HCEC 1CT (cell line): ENCODE measurements at places on chromosomes 11 and 22.

DNA sequence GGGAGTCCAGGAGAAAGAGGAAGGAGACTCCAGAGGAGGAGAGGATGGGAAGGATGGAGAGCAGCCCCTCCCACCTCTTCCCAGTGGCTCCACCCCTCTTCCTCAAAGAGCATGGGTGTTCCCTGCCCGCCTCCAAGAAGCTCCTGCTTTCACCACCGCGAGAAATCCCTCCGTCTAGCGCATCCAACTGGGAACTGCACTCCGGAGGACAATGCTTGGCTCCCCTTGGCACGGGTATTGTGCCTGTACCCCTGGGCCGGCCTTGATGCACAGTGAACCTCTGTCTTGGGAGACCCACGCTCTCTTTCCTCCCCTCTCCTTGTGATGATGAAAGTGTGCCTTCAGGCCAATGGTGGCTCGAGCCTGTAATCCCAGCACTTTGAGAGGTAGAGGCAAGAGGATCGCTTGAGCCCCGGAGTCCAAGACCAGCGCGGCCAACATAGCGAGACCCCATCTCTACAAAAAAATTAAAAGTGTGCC lies 14.9 kb upstream of the ADA2 start:
- DNase-seq: no peak

DNA sequence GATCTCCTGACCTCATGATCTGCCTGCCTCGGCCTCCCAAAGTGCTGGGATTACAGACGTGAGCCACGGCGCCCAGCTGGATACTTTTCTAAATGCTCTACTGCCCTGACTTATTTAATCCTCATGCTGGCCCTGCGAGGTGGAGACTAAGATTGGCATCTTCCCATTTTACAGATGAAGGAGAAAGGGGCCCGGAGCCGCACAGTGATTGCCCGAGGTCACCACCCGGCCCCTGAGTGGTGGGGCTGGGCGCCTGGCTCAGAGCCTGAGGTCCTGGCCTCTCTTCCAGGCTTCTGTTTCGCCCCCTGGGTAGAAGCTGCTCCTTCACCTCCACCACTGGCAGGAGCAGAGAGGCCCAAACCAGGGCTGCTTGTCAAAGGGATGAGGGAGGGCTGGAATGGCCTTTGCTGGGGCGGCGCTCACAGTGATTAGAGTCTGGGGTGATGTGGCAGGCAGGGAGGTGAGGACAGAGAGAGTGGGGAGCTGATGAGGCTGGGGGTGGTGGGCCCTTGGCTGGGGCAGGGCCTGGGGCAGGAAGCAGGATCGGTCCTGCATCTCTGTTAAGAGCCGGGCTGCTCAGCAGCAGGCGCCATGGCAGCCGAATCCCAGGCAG lies 15.4 kb upstream of the MPPED1 start:
- DNase-seq: no peak

- DNase-seq: no peak
Observed at GRCh38 chr11:13114566-13115379, 105.7 kb downstream of the RASSF10 start.

GRCh38 chr22:48640890-48641841 lies 1186.5 kb downstream of the BRD1 start:
- no peak for DNase-seq

DNA sequence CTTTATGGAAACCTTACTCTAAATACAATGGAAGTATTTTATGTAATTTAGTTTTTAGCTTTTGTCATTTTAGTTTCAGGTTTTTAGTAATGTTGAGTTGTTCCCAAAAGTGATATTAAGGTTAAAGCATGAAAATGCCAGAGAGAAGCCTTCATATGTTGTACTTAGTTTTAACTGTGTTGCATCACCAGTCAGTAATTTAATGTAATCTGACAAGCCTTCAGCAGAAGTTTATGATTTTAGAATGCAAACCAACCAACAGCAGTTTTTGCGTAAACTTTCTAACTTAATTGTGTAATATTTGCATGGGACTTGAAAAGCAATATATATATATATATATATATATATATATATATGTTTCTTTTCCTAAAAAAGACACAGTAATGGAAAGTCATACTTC lies 110.6 kb downstream of the MSANTD4 start:
- DNase-seq: peak; percentile 40

DNA sequence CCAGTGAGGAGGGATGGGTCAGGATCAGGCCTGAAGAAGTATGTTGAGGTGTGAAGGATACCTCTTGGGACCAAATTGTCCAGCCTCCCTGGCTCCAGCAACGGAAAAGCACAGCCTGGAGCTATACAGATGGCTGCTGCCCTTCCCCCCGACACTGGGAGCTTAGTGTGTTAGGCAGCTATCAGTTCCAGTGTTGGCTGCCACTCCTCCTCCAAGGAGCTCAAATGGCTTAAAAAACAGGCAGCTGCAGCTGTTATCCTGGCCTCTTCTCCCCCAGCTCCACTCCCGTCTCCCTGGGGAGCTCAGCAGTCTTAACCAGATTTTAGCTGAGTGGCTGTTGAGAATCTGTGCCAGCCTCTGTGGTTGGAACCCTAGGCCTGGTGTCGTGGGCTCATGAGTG lies 225.0 kb downstream of the JRKL start:
- DNase-seq: no peak

GRCh38 chr11:27317751-27318150 lies 45.3 kb downstream of the CCDC34 start:
- peak; percentile 66 for DNase-seq

- peak; percentile 63 for DNase-seq
Observed at GRCh38 chr11:60844045-60844869, 2.3 kb downstream of the CCDC86 start.

DNA sequence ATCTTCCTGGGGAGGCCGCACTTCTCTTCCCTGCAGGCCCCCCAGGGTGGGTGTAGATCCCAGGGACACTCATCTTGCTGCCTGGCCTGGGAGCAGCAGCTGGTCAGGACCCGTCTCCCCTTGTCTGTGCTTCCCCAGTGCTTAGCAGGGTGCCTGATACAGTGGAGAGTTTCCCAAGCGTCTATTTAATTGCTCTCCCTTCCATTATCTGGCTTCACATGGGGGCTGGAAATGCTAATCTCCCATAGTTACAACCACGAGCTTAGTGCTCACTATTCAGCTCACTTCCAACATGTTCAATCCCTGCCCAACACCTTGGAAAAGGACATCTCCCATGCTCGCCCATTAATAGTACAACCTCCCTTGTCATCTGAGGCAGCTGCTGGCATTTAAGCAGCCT lies 100.5 kb downstream of the DSCAML1 start:
- DNase-seq: no peak

DNA sequence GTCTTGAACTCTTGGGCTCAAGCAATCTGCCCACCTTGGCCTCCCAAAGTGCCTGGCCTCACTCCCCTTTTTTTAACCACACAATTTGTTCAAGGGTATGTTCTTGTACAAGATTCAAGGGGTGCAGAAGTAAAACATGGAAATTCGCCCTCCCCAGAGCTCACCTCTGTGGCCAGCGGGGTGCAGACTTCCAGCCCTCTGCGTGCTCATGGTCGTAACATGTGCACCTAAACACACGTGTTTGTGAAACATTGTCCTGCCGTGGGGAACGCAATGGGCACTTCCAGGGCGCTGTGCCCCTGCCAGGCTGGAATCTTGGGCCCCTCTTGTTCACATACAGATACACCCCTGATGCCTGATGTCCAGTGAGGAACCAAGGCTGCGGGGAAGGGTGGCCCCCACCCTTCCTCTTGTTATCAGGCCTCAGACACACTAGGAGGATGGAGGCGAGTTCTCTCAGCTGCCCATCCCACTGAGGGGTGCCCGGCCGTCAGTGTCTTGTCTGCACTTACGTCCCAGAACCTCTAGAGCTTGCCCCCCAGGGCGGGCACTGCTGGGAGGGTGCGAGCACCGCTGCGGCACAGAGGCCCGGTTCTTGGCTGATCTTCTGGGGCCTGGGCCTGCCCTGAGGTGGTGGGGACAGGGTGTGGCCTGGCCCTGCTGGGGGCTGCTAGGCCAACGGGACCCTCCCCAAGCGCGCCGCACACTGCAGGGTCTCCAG lies 4.1 kb upstream of the EPS8L2 start:
- DNase-seq: no peak

GRCh38 chr22:45240104-45240809 lies 437 bp downstream of the KIAA0930 start:
- no peak for DNase-seq

GRCh38 chr11:40987776-40988435 lies 471.5 kb downstream of the LRRC4C start:
- no peak for DNase-seq

GRCh38 chr11:60155931-60156330 lies 27.0 kb downstream of the MS4A6A start:
- no peak for DNase-seq

- DNase-seq: no peak
Observed at GRCh38 chr22:50169181-50169759, 1.3 kb upstream of the PANX2 start.

GRCh38 chr11:2393111-2393868 lies 7.3 kb upstream of the TSSC4 start:
- no peak for DNase-seq

GRCh38 chr22:50115693-50116092 lies 25.9 kb downstream of the MOV10L1 start:
- no peak for DNase-seq

- no peak for DNase-seq
Observed at GRCh38 chr22:49357661-49358440, 469.8 kb downstream of the BRD1 start.

GRCh38 chr11:85603220-85603619 lies 23.9 kb downstream of the DLG2 start:
- no peak for DNase-seq

DNA sequence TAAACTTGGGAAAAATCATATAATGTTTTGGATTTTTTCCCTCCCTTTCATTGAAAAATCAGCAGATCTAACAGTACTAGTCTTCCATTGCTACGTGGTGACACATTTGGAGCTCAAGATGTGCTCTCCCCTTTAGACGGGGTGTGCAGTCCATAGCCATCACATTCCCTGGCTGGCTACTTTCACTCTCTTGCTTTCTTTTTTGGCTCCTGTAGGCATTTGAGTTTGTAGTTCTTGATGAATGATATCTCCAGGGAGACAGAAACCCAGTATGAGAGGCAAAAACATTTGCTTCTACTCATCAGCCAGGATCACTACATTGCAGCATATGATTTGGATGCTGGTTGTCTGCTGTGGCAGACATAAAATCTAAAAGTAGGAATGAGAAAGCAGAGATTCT lies 12.1 kb downstream of the CCDC81 start:
- no peak for DNase-seq

DNA sequence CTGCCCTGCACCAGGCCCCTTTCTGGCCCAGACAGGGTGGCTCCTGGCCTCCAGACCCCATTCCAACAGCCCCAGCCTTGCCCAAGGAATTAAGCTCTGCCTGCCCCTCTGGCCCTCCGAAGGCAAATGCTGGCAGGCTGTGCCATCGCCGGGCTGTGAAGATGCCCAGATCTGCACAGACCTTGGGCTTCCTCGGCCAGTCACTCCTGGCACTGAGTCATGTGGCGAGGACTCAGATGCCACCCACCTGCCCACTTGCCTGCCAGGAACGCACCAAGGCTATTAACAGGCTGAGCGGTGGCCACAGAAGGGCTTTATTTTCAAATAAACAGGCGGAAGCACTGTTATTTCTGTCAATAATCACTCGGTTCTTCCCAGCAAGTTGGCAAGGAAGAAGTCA lies 50.3 kb upstream of the TTLL12 start:
- DNase-seq: no peak

- no peak for DNase-seq
Observed at GRCh38 chr11:30174265-30175020, 56.4 kb upstream of the FSHB start.

DNA sequence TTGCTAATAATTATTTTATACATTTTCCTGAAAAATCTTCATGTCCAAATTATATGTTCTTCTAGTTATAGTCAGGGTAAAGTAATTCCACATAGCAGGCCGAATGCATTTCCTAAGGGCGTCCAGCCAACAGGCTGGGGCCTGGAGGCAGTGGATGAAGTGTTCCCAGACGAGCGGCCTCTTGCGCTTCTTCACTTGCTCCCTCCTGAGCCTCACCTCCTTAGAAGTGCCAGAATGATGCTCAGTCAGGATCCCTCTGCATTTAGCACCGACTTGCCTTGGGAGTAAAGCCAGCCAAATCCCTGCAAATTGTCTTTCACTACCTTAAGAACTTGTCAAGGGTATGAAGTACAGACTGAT lies 1.5 kb downstream of the OLFML1 start:
- DNase-seq: no peak

- no peak for DNase-seq
Observed at GRCh38 chr11:62854013-62854824, 14.8 kb upstream of the WDR74 start.

- DNase-seq: no peak
Observed at GRCh38 chr22:25496396-25497064, 67.9 kb upstream of the GRK3 start.

- no peak for DNase-seq
Observed at GRCh38 chr11:121372671-121373429, 79.3 kb upstream of the SORL1 start.

GRCh38 chr11:134317103-134317502 lies 14.7 kb upstream of the GLB1L2 start:
- no peak for DNase-seq

- DNase-seq: no peak
Observed at GRCh38 chr22:27937453-27937852, 18.4 kb upstream of the PITPNB start.

DNA sequence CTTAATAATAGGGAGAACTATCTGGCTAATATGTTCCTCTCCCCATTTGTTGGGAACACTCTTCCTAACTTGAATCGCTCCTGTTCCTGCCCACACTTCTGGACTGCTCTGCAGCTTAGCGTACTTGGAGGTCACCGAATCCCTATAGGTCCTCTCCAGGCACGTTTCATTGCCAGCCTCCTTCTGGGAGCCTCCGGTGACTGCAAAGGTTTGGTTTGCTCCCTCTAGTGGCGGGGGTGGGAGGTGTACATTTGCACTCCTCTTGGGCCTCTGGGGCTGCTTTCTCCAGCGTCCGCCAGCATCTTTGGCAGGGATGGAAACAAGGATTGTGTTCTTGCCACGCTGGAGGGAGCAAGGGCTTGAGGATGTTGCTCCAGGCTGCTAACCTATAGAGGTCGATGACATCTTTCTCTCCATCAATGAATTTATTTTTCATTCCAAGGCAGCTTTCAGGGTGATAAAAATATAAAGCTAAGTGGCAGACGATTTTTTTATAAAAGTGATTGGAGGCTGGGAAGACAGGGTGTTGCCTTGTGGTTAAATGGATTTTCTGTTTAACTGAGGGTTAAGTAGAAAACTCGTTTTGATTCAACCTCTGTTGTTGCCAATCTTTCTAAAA lies 48.7 kb downstream of the TSPAN18 start:
- peak; percentile 9 for DNase-seq

DNA sequence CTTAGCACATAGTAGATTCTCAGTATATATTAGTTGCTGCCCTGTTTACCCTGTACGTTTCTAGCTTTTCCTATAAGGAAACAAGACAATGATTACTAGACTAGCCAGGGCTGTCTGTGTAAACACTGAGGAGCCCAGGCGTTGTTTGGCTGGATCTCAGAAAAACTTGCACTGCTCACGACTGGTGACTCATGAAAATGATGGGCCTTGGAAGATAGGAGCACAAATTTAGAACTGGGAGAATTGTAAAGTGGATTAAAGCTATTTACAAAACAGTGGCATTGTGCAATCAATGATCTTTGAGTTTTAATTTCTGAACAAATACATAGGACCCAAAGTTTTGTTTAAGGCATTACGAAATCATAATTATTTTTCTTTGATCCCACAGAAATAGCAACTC lies 276.9 kb downstream of the FAM76B start:
- DNase-seq: peak; percentile 94
